ENCODE measurements at places on chromosomes 5 and 9. TPM values are rescaled to one million over a fixed set of nuclear protein-coding genes. Genes with fewer than 3 reads are reported as not detected.

GRCh38 chr5:132797651-132798050 lies 15.5 kb upstream of the SOWAHA start:
- no peak for DNase-seq

- DNase-seq = no peak
Observed at GRCh38 chr9:29866556-29866955, 2293.3 kb upstream of the C9orf72 start.

DNA sequence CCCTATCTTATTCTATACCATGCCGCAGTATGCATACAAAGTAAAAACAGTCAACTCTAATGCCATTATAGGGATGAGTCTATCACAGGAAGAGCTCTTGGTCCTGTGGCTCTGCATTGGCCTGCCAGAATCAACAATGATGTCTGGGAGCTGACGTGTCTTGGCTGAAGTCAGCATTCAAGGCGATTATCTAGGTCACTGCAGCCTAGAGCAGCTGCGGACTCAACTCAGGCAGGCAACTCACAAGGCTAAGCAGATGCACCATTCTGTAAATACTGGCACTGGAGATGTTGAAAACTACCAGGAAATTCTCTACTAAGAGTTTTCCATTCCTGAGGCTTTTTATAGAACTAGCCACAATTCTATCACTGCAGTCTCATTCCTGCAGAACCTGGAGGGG lies 13.3 kb downstream of the SPATA9 start:
- DNase-seq = peak; percentile 76

- DNase-seq = no peak
Observed at GRCh38 chr9:74125941-74126340, 371.2 kb upstream of the RORB start.

DNA sequence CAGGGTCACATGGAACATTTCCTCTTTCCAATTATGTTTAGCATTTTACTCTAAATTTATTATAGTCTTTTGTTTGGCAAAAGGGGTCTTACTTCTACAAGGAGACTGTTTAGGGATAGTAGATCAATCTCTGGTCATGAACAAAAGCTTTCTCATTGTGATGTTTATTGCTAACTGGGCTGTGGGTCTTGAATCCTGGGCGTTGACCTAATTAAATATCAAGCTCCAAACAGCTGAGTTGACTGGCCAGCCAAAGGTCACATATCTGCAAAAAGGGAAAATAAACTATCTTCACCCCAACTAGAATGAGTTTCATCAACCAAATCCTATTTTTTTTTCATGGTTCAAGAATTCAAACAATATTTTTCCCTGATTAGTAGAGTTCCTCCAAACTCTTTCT lies 245.4 kb upstream of the TUT7 start:
- DNase-seq = no peak

DNA sequence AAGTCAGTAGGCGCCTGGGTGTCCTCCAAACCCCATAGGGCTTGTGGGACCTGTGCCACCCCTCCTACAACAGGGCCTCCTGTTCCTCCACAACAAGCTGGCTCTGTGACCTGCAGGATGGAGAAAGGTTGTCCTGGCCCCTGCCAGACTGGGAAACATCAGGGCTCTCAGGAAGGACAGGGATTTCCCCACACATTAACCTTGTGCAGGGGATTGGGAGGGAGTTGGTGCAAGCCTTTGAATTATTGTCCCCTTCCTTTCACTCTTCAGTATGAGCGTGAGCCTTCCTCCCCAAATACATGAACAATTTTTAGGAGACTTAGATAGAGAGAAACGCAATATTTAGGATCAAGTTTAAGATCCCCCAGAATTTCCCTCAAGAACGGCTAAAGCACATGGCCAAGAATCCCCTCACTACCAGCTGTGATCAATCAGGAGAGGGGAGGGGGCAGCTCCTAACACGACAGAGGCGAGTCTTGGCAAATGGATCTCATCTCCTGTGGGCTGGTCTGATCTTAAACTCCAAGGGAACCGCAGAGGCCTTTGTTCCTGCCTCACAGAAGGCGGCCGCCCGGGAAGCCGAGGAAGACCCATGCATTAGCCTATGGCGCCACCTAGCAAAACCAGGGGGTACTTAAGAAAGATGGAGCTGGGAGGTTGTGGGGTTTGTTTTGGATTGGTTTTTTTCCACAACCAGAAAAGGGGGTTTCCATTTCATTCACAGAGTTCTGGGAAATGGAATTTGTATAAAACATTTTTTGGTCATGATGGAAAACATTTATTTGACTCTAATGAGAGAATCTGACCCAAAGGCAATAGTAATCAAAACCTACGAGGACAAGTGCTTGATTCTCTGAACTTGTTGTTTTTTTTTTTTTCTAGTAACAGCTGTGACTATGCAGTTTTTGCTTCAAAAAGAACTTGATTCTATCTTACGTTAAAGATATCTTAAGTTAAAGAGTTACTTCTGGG lies 36.1 kb upstream of the OSMR start:
- peak; percentile 76 for DNase-seq

DNA sequence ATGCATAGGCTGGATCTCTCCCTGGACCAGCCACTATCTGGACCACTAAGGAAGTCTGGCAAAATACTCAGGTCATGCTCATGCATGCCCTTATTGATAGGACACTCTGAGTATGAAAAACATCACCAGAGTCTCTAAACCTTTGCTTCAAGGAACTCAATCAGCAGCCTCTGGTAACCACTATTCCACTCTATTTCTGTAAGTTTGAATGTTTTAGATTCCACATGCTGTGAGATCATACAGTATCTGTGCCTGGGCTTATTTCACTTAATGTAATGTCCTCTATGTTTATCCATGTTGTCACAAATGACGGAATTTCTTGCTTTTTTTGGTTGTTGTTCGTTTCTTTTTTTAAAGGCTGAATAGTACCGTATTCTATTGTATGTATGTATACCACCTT lies 68.3 kb downstream of the TARS1 start:
- DNase-seq = no peak

DNA sequence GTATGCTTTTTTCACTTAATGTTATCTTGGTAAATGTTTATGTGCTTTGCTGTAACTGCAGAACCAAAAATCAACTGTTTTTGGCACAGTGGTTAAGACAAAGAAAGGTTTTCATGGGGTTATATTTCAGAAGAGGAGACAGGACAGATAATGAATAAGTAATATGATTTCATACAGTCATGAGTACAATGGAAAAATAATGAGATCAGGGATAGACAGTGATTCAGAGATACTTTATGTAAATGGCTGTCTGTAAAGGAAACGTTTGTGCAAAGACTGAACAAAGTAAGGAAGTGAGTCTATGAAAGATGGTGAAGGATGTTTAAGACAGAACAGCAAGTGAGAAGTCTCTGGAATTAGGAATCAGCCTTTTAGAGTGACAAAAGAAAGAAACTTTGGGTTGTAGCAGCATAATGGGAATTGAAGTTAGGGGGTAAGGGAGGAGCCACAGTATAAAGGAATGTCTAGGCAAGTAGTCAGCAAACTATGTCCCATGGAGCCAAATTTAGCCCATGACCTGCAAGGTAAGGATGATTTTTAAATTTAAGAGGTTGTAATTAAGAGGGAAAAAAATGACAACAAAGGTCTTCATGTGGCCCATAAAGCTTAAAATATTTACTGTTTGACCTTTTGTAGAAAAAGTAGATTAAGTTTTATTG lies 55.0 kb downstream of the TNPO1 start:
- DNase-seq = no peak

GRCh38 chr5:96140084-96140483 lies 178.4 kb upstream of the ELL2 start:
- no peak for DNase-seq

DNA sequence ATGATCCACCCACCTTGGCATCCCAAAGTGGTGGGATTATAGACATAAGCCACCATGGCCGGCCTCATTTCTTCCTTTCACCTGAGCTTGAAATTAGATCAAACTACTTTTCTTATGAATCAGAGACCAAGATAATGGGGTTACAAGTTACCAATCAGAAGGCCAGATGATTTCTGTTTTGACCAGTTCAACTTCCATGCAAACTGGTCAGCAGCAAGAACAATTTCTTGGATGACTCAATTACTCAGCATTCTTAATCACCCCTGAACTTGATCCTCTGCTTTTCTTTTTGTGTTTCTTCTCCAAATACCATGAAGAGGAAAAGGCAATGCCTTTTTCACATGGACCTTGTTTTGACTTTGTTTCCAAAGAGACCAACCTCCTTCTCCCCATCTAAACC lies 10.0 kb upstream of the PLIN2 start:
- no peak for DNase-seq

GRCh38 chr9:36725777-36726356 lies 153.2 kb downstream of the MELK start:
- DNase-seq = no peak

EQTN gene
- polyA plus RNA-seq = not detected

FBP1 gene
- 0.24 TPM for polyA plus RNA-seq

S1PR3 gene
- polyA plus RNA-seq = 2.3 TPM

XPA gene
- polyA plus RNA-seq = 8.5 TPM

SLC34A1 gene
- polyA plus RNA-seq = not detected

LCN15 gene
- 0.14 TPM for polyA plus RNA-seq

All from psoas muscle (tissue), 8 donors.